ENCODE measurements at places on chromosomes 7 and 10. TPM values are rescaled to one million over a fixed set of nuclear protein-coding genes. Genes with fewer than 3 reads are reported as not detected.
A peak's percentile ranks its signal among the peaks of the same experiment; 100 is the strongest.

UBN2 gene
- 14.2 TPM for polyA plus RNA-seq

GRCh38 chr10:110023785-110024465 lies 16.1 kb downstream of the ADD3 start:
- no peak for DNase-seq

DNA sequence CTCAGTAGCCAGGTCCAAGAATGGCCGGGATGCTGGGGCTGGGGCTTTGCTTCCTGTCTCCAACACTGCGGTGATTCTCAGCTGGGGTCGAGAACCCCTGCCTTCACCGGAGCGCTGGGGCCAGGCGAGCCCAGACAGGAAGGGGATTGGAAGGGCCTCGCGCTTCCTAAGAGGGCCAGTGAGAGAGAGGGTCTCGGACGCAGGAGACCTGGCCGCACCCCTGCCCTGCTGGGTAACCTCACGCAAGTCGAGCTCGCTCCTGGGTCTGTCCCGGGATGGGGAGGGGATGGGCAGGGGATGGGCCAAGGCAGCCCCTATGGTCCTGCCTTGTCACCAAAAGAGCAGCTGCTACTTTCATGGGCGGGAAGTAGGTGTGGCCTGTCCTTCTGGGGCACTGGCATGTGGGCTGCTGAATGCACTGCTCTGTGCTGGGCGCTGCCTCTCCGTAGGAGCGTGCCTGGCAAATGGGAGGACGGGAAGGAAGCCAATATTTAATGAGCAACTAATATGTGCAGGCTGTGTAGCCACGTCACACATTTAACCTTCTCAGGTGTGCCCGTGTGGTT lies 20.0 kb downstream of the KCNK18 start:
- no peak for DNase-seq

DNA sequence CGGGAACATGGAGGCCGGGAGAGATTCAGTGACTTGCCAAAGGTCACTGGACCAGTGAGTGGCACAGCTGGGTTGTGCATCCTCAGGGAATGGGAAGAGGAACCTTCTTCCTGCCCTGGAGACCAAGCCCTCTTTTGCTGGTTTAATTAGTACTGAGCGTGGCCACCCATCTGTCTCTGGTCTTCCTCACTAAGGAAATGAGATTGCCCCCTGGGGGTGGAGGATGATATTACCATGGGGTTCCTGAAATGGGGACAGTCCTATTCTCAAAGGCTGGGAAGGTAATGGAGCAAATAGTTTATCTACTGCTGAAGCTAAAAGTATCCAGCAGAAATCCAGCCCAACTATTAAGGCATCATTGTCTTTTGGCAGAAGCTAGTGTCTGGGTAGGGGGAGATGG lies 98.6 kb upstream of the FGFR2 start:
- DNase-seq, result no peak

AKR1B1 gene
- polyA plus RNA-seq, result 33.0 TPM

EBF3 gene
- 7.5 TPM for polyA plus RNA-seq

DNA sequence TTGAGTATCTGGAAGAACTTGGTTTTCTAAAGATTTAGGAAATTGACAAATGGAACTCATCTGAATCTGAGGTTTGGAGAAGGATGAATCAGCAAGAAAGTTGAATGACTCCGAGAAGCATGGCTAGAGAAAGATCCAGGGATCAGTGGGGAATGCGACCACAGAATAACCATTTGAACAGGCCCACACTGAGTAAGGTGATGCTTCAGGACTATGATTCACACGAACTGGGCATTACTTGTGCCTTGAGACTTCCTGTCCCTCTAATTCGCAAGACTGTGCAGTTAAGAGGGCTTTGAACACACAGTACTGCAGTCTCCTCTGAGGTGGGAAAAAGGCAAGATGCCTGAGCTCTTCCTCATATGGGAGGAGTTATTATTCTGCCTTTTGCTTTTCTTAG lies 395.5 kb upstream of the POM121L12 start:
- no peak for DNase-seq

- DNase-seq, result no peak
Measured at GRCh38 chr7:139105484-139105883, 4.0 kb downstream of the ZC3HAV1 start.

CALY gene
- 6.8 TPM for polyA plus RNA-seq

DNA sequence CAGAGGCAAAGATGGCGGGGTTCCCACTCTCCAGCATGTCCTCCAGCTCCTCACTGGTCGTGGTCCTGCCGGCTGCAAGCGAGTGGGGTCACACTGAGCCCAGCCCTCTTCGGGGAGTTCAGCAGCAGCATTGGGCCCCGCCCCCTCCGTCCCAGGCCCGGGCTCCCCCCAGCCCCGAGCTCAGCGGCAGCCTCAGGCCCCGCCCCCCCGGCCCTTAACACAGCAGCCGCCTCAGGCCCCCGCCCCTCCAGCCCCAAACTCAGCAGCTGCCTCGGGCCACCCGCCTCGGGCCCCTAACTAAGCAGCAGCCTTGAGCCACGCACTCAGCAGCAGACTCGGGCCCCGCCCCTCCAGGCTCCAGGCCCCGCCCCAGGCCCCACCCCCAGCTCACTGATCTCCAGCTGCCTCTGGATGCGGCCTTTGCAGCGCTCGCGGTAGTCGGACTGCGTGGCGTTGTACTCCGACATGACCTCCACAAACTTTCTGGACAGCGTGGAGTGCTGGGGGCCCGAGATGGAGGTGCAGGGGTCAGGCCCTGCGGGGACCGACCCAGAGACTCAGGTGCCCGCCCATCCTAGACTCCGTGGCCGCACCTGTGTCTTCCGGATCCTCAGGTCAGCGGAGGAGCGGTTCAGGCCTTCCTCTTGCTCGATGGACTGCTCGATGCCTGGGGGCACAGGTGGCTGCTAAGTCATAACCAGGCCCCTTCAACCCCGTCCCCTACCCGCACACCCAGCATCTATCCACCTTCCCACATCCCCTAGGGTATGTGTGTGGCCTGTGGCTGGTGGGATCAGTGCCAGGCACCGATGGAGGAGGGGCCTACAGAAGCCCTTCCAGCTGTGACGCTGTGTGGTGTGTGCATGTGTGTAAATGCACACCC lies 15.5 kb downstream of the STX1A start:
- peak; percentile 72 for DNase-seq

DNA sequence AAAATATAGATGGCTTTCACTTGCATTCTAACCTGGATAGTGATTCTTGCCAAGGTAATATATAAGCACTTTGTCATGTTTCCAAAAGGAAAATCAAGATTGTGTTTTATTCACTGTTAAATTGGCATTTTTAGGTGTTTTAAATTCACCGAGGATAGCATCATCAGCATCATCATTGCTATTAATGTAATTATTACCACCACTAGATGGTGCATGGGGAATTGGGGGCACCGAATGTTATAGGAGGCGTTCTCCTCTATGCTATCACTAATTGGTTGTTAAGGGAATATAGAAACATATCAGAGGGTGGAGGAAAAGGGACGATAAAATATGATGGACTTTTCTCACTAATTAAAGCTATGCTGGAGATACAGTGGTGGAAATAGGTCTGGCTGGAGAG lies 95.5 kb downstream of the CELF2 start:
- no peak for DNase-seq

GRCh38 chr7:43791665-43792064 lies 33.2 kb downstream of the BLVRA start:
- no peak for DNase-seq

- no peak for DNase-seq
Measured at GRCh38 chr7:34044734-34045353, 139.5 kb downstream of the BMPER start.

DNA sequence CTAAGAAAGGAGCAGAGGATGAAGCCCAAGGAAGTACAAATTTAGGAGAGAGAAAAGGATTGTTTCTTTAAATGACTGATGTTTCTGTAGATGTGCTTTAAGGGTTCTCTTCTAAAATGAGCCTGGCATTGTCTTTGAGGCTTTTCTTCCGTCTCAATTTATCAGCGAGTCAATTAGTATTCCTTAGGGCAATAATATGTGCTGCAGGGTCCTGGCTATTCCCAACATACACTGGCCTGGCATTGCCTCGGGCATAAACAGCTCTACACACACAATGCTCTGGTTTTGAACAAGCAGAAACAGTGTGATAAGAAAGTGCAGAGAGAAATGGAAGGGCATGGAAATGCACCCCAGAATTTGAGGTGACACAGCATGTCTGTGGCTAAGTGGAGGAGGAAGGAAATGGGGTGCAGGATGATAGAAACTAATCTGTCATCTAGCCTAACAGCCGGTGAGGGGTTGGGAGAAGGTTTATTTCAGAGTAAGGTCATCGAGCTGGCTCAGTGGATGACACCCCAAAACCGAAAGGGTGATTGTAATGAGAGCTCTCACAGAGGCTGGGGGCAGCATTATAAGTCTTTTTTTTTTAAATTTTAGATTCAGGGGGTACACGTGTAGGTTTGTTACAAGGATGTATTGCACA lies 67.5 kb upstream of the ARHGAP21 start:
- no peak for DNase-seq

DNA sequence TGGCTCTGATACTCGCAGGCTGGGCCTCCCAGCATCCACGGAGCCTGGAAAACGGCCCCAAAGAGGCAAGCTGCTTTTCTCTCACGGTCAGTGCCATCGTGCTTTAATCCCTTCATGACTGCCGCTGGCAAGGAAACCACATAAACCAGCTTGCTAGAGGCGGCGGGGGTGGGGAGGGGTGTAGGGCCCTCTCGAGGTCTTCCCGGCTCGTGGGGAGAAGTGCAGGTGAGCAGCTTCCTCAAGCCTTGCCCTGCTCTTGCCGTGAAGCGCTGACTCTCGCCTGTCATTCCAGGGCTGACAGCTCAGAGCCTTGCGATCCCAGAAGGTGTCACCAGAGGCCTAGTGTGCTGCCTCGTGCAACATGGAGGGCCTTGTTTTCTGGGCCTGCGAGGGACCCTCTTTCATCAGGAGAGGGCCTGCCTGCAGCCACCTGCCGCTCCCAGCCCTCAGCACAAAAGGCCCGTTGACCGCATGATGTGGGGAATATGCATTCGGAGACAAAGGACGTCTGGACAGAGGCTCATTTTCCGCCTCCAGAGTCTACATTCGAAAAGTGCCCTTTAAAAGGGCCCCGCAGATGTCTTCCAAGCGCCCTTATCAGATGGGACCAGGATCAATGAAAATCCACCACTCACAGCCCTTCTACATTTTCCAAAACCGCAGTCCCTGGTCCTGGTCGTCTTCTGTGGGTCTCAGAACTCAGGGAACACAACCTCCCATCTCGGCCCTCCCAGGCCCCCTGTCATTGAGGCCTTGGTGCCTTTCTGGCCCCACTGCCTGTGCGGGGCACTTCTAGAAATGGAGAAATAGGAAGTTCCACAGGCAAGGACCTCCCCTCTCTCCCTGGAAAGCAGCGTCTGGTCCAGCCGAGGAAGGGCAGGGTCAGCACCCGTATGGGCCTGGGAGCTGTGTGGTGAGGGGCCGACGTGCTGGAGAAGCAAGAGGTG lies 58.7 kb downstream of the ZRANB1 start:
- DNase-seq, result no peak

DNA sequence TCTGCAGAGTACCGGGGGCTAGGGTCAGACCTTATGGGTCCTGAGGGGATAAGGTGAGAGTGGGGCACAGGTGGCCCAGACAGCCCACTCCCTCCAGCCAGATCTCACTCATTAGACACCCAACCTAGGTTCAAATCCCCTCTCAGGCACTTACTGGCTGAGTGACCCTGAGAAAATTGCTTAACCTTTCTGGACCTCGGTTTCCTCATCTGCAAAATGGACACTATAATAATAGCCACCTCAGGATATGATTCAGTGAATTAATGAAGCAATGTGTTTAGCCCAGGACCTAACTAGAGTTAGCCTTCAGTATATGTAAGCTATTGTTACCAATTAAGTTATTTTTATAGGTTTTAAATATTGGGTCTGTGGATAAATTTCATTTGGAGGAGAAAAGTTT lies 122.6 kb downstream of the RGS10 start:
- no peak for DNase-seq

DNA sequence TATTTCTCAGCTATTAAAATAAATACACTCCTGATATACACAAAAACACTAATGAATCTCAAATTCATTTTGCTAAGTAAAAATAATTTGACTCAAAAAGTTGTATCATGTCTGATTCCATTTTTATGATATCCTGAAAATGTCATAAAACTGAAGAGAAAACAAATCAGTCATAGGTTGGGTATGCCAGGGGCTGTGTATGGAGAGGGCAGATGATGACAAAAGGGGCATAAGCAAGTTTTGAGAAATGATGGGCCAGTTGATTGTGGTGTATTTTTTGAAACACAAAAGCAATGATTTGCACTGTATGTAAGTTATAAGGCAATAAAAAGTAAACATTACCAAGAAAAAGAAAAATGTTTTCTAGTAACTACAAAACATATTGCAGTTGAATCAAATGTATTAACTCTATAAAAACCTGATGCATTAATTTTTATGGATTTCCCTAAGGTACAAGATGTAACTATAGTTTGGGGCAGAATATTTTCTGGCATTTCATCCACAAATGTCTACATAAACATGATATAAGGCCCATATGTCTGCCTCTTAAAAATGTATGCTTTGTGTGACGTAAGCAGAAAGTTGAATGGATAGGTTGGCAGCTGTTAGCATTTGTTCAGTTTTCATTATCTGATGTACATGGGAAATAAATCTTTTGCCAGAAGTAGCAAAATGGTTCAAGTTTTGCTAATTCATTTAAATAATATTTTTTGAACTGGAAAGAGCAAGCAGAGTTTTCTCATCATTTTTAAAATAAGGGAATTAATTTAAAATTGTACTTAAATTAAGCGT lies 35.1 kb upstream of the ING3 start:
- no peak for DNase-seq

DNA sequence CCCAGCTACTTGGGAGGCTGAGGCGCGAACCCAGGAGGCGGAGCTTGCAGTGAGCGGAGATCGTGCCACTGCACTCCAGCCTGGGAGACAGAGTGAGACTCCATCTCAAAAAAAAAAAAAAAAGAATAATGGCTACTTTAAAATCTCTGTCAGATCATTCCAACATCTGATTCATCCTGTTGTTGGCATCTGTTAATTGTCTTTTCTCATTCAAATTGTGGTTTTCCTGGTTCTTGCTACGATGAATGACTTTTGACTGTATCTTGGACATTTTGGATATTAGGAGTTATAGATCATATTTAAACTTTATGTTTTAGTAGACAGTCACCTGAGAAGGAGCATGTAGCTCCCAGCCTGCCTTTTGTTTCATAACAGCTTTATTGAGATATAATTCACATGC lies 8.5 kb downstream of the TPST1 start:
- no peak for DNase-seq

TEX36 gene
- 0.07 TPM for polyA plus RNA-seq

- no peak for DNase-seq
Measured at GRCh38 chr10:103696094-103696410, 159.3 kb downstream of the SH3PXD2A start.

- no peak for DNase-seq
Measured at GRCh38 chr10:271201-271600, 135.9 kb downstream of the ZMYND11 start.

DNA sequence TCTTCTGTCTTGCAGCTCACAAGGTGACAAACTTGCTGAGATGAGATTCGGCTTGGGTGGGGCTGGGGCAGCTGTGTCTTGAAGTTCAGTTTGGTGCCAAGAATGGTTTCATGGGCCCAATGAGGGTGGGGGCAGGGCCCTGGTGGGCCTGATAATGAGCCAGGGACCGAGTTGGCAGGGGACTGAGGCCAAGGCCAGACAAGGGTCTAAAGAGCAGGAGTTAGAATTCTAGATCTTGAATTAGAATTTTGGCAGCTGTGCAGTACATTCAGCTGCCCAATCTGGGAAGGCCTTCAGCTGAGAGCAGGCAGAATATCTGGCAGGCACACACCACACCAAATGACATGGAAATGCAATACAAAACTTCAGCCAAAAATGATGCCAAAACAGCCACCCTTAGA lies 1.5 kb upstream of the JAZF1 start:
- DNase-seq, result no peak

GRCh38 chr10:111109501-111110242 lies 32.8 kb downstream of the ADRA2A start:
- DNase-seq, result peak; percentile 29

MYO1G gene
- 2.2 TPM for polyA plus RNA-seq

Measured in large intestine (tissue), 12 donors.